Prostate gland (tissue), 2 donors: ENCODE measurements at places on chromosomes 16 and 17. TPM values are rescaled to one million over a fixed set of nuclear protein-coding genes. Genes with fewer than 3 reads are reported as not detected.
A peak's percentile ranks its signal among the peaks of the same experiment; 100 is the strongest.

DNA sequence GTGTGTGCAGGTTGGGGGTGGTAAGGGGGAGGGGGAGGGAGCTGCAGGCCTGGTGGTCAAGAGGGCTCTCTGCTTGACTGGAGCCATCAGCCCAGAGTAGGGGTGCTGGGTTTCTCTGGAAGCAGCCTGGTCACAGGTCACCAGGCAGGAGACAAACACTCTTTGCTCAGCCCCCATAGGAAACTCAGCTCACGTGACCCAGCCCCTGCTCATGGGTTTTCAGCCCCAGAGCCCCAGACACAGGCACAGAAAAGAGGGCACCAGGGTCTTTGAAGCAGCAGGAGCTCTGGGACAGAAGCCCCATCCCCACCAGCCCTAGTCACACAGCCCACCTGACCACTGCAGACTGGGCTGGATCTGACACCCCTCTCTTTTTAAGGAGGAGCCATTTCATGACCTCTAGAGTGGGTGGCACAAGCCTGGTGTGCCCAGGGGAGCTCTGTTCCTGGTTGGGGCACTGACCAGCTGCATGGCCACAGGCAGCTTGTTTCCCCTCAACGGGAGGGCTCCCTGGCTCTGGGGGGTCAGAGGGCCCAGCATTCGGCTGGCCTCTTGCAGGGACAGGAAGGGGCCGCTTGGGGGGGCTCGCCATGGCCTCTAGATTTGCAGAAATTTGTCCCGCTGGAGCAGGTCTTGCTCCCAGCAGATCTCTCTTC lies 13.8 kb upstream of the CD79B start:
- DNase-seq, result no peak

- no peak for DNase-seq
Observed at GRCh38 chr17:76682296-76682695, 28.5 kb downstream of the MXRA7 start.

The PYDC1 gene
- not detected for total RNA-seq

The RAB40B gene
- total RNA-seq, result 34.9 TPM

DNA sequence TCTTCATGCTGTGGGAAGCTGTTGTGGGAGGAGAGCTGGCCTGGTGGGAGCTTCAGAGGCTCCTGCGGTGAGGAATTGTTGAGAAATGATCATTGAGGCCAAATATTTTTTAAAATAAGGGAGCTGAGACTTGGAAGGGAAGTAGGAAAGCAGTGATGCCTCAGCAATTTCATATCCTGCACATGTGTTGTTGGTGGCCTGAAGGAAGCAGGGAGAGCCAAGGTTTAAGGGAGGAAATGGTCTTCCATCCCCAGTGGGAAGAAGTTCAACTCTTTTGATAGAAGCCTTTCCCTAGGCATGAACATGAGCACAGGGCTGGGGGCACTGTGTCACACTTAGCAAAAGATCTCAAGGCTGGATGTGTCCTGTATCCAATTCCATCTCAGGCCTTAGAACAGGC lies at the start of gene CCL14:
TSS of gene CCL14 (minus strand) at position 87 of the 400 bp plus-strand sequence. CDS start at position 7, 80 bp downstream.
- no peak for DNase-seq

The TPPP3 gene
- 3.4 TPM for total RNA-seq

DNA sequence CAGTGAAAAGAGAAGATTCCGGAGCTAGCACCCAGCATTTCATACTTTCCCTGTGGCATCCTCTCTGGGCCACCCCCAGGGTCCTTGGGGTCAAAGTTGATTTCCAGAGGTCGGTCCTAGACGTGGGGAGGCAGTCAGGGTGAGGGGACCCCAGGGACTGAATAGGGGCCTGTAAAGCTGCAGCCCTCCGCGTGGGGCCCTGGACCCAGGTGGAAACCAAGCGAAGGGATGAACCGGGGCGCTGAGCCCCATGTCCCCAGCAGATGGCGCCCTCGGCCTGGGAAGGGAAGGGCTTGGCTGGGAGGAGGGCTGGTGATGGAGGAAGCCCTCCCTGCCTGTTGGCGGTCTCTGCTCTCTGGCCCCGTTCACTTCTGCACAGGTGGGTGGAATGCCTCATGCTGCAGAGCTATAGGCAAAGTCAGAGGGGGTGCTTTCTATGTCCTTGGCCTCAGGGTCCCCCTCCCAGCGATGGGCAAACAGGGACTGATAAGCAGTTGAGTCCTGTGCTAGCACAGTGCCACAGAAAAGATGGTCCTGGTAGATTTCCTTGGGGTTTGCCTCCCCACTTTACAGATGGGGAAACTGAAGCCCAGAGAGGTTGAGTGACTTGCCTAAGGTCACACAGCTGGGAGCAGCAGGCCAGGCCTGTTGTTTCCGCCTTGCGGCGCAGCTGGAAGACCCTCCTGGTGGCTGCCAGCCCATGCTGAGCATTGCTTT lies 163.4 kb upstream of the CIBAR2 start:
- peak; percentile 48 for DNase-seq

The CASKIN2 gene
- total RNA-seq, result 35.8 TPM

DNA sequence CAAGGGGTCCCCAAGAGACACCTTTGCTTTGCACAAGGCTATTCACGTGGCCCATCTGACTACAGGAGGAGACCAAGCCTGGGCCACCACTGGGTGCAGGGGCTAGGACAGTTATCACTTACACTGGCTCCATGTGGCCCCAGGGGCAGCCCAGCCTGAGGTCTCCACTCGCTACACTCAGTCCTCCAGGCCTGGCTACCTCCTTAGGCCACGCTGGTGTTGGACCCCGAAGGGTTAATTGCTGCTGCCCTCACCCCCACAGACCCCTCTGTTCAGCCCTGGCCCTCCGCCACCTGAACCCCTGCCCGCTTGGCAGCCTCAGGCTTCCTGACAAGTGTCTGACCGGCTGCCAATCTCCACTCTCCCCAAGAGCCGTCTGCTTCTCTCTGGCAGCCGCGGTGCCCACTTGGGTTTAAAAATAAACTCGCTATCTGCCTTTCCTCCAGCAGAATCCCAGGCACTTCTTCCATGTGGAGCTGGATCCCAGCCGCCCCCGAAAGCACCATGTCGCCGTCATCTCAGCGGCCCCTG lies 27.8 kb downstream of the ADAM11 start:
- DNase-seq, result no peak

The HSD17B1 gene
- total RNA-seq, result 16.2 TPM

- no peak for DNase-seq
Observed at GRCh38 chr16:80614908-80615671, 74.3 kb downstream of the DYNLRB2 start.

DNA sequence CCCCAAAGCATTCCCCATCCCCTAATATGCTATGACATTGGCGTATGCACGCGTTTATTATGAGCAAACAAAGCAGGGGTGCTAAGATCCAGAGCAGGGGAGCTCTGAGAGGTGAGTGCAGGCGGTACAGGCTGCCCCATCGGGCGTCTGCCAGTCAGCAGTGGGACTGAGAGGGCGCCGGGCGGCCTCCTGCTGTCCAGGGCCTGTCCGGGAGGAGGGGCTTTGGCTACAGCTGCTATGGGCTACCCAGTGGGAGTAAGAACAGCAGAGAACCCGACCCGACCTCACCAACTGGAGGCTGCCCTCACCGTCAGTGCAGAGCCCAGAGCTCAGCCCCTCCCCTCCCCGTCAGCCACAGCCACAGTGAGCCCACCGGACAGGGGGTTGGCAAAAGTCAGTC lies 18.5 kb upstream of the AATK start:
- no peak for DNase-seq

DNA sequence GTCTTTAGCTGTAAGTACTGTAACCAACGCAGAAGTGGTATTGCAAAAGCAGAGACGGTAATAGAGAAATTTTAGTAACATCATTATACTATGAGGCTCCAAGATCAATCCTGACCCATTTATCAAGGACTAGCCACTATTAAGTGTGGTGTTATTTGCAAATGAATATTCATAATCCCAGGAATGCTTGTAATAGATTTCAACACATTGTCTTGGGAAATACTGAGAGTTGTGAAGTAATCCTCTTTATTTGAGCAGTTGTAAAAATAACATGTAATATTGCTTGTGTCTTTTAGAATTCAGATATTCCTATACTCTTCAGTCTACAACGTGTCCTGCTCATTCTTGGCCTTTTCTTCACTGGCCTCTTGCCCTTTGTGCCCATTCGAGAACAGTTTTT lies 46.4 kb downstream of the GDPD1 start:
- DNase-seq, result no peak

The HS3ST3B1 gene
- 2.8 TPM for total RNA-seq

GRCh38 chr17:46885415-46886309 lies 34.3 kb downstream of the WNT9B start:
- DNase-seq, result no peak

The KRT9 gene
- not detected for total RNA-seq

DNA sequence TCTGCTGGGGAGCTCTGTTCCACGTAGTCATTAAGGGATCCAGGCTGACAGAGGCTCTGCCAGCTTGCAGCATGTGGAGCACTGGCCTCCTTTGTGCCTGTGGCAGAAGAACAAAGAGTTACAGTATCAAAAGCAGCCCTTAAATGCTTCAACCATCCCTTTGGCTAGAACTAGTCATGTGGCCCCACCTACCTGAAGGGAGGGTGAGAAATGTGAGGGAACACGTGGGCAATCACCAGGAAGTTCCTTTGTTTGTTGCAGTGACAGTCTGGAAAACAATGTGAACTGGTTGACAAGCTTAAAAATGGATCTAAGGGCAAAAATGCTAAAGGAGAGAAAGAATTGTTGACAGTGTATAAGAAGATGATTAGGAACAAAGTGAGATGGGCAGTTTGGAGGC lies 290.4 kb upstream of the HSBP1 start:
- no peak for DNase-seq

DNA sequence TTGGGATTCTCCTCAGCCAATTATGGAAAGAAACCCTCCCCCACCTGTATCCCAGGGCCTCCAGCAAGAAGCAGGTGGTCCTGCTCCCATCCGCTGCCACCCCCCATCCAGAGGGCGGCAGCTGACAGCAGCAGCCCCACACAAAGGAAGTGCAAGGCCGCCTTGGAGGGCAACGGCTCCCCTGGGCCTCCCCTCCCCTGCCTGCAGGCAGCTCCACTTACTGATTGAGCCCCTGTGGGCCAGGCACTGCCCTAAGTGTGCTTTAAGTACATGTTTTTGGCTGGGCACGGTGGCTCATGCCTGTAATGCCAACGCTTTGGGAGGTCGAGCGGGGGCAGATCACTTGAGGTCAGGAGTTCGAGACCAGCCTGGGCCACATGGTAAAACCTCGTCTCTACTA lies 257.6 kb downstream of the PARN start:
- no peak for DNase-seq

GRCh38 chr17:50113624-50114320 lies 16.2 kb downstream of the SAMD14 start:
- DNase-seq, result no peak

DNA sequence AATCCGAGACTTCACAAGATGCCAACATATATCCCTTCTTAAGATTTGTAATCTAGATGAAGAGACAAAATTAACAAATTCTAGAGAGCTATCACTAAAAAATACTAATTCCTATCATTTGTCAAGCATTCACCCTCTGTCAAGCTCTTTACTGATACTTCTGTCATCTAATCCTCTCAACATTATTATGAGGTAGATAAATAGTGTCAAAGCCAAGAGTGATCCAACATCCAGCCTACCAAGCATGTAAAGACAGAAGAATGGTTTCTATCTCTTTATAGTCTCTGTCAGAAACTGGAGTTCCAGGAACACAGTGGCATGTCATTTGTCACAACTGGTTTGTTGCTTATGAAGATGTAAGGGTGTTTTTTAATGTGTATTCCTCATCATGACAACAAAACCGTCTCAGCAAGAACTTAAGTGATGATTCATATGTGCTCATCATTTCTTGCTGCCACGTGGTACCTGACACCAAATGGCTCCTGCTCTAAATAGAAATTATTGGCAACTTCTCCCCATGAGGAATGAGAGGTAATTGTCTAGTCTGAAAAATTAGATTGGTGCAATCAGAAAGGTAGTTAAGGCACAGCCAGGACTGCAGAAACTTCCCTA lies 196.8 kb downstream of the TOX3 start:
- no peak for DNase-seq
